ENCODE measurements at places on chromosomes 11 and 22. TPM values are rescaled to one million over a fixed set of nuclear protein-coding genes. Genes with fewer than 3 reads are reported as not detected.

SAC3D1 gene
- total RNA-seq = 9.9 TPM

OR51I1 gene
- 0.24 TPM for total RNA-seq

PHOX2A gene
- not detected for total RNA-seq

OR2AT4 gene
- not detected for total RNA-seq

TCN1 gene
- total RNA-seq = 3.9 TPM

KDELR3 gene
- total RNA-seq = 3.2 TPM

CHADL gene
- 1.4 TPM for total RNA-seq

CCDC116 gene
- not detected for total RNA-seq

RTN4R gene
- total RNA-seq = 4.9 TPM

ROBO3 gene
- total RNA-seq = 35.2 TPM

PRSS23 gene
- total RNA-seq = 104 TPM

All from tracheal epithelial cell (primary cell).